ENCODE measurements at places on chromosomes 7 and 10.

DNA sequence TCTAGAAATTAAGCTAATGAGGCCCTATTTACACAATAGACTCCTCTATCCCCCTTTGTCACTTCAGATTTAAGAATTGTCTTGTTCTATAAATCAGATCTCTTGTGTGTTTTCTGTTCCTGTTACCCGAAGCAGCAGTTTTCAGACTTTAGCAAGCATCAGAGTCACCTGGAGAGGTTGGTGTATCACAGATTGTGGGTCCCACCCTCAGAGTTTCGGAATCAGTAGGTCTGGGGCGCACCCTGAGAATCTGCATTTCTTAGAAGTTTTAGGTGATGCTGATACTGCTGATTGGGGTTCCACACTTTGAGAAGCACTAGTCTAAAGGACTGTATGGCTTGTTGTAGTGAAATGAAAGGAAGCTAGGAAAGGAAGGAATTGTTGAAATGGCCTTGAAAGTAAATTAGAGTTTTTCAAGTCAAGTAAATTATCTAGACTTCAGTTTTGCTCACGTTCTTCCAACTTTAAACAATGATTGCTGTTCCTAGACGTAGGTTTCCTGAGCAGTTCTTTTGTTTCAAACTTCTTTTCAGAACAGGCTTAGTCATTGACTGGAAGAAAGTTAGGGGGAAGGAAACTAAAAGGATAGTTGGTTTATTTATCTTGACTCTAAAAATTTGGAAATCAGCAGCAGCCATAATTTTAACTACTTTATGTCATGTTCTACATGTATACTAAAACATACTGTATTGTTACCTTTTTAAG is 15.7 kb downstream of the BPGM start:
- no peak for DNase-seq

DNA sequence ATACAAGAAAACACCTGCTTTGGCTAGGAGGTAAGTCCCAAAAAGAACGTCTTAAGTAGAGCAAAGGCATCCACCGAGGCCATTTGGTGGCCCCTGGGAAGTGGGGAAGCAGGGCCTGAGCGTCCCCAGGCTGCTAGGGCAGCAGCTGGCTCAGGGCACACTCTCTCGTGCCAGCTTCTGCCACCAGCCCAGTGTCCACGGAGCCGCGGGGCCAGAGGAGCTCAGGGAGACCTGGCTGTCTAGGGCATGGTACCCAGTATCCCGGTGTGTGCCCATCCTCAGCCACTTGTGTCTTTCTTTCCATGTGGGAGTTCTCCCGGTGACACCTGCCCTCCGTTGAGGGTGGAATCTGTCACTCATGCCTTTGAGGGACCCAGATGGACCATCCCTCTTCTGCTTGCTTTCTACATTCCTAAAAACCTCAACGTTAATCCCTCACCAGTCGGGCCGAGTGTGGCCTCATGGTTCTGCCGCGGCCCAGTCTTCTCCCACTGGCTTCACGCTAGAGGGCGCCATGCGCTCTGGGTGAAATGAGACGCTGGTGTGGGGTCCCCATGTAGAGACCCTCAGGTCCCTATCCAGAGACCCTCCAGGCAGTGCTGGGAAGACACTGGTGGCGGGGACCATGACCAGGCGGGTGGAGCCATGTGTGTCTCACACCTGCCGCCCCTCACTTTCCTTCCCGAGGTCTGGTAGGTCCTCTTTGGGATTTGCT is 9.5 kb upstream of the AP5Z1 start:
- DNase-seq: no peak

DNA sequence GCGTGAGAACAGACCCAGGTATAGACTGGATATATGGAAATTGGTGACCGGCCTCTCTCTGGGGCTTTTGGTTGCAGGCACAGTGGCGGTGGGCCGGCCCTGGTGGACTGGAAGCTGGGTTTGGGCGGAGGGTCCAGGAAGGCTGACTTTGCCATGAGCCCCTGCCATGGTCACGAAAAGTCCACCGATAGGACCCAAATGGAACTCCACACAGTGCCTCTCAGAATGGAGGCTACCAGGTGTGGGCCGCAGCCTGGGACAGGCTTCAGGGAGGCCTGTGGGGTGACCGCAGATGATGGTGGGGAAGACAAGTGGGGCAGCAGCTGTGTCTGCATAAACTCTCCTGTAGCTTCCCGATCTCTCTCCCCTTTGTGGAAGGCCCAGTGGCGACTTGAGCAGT is 123.2 kb downstream of the DNAJB6 start:
- DNase-seq: no peak

DNA sequence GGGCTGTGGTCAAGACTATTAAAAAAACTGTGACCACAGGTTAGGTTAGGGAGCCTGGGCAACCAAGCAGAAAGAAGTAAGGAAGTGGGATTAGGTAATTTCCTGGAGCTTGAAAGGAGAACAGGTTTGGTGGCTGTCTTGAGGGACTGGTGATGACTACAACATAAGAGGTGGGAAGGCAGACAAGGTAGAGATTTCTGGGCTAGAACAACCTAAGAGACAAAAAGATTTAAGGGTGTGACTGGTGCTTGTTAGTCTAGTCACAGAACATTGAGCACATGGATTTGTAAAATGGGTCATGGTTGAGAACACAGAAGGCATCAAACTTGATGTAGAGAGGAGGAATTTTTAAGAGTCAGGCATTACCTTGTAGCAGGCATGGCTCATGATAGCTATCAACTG is 123.7 kb upstream of the ASAH2 start:
- DNase-seq: peak; percentile 51

DNA sequence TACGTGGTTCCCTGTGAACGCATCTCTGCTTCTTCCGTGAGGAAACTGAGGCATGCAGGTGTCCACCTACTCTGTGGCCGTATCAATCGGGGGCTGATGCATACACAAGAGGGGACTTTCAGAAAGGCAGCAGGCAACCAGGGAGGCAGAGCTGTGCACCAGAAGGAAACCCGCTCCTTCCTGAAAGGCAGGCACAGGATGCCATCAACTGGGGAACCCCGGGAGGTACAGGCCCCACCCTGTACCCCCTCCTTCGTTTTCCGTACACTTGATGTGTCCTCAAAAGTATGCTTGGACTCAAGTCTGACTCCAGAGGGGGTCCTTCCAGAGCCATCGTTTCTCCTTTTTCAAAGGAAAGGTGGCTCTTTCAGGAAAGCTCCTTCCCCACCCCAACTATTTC is 59.5 kb downstream of the ASB13 start:
- no peak for DNase-seq

GRCh38 chr7:142910481-142910880 is 23.1 kb downstream of the TRPV5 start:
- DNase-seq: no peak

DNA sequence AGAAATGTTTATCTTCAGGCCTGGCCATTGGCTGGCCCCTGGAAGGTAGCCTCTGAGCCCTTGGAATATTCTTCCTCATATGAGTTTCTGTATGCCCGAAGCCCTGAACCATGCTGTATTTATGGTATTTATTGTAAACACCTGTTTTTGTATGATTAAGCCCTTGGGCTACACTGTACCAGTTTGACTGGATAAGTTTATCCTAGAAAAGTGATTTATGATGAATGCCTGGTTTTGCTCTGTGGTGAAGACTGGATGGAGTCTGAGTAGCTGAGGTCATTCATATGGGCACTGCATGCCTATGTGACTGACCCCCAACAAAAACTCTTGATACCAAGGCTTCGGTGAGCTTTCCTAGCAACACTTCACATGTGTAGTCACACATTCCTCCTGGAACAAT is 66.7 kb downstream of the CASD1 start:
- no peak for DNase-seq

- DNase-seq: no peak
These were observed 10.9 kb downstream of the MACROH2A2 start for GRCh38 chr10:70063418-70064098.

- no peak for DNase-seq
These were observed 26.9 kb downstream of the BMPER start for GRCh38 chr7:33932221-33932620.

GRCh38 chr10:75294031-75294437 is 58.3 kb upstream of the COMTD1 start:
- no peak for DNase-seq

GRCh38 chr7:50022991-50023390 is 70.1 kb downstream of the ZPBP start:
- DNase-seq: no peak

DNA sequence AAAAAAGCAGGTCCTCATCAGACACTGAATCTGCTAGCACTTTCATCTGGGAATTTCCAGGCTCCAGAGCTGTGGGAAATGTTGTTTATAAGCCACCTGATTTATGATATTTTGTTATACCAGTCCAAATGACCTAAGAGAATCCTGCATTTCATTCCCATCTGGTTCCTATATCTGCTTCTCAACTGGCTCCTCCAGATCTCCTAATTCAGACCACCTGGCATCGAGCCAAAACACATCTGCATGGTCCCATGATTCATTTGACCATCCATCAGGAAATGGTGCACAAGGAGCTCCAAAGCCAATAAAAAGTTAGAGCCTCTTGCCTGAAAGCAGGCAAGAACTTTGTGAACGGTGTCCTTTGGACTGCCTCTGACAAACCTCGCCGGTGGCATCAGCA is 108.9 kb downstream of the IPMK start:
- no peak for DNase-seq

DNA sequence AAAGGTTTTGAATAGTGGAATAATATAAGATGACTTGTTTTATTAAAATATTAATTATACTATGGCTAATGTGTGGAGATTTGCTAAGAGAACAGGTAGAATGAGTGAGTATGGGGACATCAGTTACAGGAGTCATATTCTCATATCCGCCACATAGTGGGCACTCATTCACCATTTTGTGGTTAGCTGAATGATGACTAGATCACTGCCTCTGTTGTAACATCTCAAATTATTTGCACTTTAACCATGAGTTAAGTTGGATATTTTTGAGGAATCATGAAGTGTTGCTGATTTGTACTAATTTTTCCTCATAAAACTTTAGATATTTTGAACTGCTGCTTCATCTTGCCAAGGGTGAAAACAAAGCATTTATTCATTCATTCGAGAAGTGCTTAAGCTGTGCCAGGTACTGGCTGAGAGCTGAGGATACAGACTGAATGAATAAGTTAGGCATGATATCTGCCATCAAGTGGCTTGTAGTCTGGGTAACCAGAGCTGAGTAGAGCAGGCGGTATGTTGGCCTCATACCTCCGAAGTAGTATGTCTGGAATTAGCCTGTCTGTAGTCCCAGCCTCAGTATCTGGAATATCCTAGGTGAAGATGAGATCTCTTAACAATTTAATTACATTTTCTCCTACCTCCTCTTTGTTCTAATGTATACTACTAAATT is 100.5 kb downstream of the ZEB1 start:
- no peak for DNase-seq

GRCh38 chr10:104334965-104335650 is 3.2 kb downstream of the ITPRIP start:
- DNase-seq: no peak

GRCh38 chr7:4286351-4286750 is 395.7 kb upstream of the FOXK1 start:
- no peak for DNase-seq

- DNase-seq: peak; percentile 92
These were observed 40.0 kb upstream of the SORBS1 start for GRCh38 chr10:95601116-95601719.

- no peak for DNase-seq
These were observed 54.0 kb downstream of the GSDME start for GRCh38 chr7:24703296-24703695.

DNA sequence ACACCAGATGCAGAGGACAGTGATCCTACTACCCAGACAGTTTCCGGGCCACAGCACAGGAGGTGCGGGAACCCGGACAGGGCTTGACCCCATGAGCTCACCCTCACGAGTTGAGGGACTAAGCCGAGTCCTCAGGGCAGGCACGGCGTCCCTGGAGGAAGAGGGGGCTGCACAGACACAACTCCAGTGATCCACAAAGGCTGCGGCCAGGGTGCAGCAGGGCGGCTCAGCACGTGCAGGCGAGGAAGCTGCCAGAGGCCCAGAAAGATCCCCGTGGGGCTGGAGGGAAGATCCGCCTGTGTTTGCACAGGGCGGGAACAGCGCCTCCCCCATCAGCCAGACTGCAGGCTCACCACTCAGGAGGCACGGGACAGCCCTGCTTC is 45.9 kb upstream of the TMEM72 start:
- DNase-seq: no peak

DNA sequence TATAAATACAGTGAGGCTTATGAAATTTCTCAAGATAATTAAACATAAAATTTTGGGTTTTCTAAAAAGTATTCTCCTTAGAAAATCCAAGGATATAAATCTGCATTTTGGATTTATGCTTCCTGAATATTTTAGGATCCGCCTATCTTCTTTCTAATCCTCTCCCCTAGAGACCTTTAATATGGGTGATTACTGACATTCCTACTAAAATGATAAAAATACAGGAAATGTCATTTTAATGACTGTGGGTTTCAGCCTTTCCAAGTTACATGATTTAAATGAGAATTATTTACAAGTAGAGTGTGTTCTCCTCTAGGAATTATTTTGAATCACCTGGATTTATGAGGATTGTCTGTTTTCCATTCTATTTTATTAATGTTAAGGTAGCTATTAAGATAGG is 150.4 kb downstream of the C7orf25 start:
- DNase-seq: no peak

- DNase-seq: no peak
These were observed 110.5 kb upstream of the KCTD7 start for GRCh38 chr7:66518151-66518691.

DNA sequence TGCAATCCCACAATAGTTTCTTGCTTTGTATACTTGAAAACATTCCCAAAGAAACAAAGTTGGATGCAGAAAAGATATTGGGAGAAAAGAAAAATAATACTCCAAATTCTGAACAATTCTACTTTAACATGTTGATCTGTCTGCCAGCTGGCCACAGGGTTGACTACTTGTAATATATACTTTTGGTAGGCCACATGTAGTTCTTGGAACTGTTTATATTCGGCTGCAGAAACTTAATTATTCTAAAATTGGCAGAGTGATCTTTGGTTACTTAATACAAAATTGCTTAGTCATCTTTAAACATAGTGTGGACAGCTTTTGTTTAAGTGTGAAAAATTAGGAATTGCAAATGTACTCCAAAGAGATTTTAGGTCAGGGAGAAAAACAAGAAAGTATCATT is 76.0 kb downstream of the CALD1 start:
- DNase-seq: no peak

DNA sequence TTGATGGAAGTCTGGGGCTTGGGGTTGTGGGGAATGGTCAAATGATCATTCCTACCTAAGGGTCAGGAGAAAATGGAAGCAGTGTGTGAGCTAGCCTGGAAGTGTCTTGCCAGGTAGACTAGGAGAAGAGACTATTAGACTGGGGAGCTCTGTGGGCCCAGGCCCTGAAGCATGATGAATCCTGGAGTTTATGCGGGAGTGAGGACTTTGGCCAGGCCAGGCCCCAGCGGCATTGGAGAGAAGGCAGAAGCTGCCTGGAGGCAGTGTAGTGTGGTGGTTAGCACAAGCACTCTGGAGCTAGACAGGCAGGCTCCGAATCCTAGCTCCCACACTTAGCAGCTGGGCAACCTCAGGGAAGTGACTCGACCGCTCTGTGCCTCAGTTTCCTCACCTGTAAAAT is 29.3 kb downstream of the ZMIZ1 start:
- DNase-seq: no peak

DNA sequence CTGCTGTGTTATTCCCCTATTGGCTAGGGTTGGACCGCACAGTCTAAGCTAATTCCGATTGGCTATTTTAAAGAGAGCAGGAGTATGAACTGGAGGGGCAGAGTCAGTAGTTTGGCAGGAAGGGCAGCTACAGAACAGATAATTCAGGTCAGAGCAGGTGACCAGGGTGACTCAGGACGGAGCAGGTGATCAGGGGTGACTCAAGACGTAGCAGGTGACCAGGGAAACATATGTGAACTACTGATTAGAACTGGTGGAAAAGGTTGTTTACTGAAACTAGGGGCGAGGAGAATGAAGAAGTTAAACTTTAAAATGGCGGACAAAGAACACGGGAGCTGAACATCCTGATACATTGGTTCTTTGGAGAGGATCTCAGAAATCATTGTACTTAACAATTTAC is 102.3 kb downstream of the CCDC7 start:
- no peak for DNase-seq
